ENCODE measurements at places on chromosomes 2 and 18.

GRCh38 chr2:220937245-220937644 is 634.9 kb downstream of the EPHA4 start:
- DNase-seq = no peak

- no peak for DNase-seq
Observed at GRCh38 chr18:58025733-58026132, 18.3 kb upstream of the NEDD4L start.

GRCh38 chr18:10953672-10954071 is 195.7 kb downstream of the PIEZO2 start:
- no peak for DNase-seq

DNA sequence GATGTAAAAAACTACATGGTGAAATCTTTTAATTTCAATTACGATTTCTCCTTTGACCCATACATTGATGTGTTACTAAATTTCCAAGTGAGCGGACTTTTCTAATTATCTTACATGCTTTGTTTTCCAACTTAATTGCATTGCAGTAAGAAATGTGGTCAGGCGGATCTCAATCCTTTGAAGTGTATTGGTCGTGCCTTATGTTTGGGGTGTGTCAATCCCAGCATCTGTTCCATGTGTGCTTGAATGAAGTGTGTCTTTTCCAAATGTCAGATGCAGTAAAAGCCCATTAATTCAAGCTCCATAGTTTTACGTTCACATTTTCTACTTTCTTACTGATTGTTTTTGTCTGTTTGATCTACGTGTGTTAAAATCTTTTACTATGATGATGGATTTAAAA is 113.1 kb downstream of the UXS1 start:
- DNase-seq = no peak

DNA sequence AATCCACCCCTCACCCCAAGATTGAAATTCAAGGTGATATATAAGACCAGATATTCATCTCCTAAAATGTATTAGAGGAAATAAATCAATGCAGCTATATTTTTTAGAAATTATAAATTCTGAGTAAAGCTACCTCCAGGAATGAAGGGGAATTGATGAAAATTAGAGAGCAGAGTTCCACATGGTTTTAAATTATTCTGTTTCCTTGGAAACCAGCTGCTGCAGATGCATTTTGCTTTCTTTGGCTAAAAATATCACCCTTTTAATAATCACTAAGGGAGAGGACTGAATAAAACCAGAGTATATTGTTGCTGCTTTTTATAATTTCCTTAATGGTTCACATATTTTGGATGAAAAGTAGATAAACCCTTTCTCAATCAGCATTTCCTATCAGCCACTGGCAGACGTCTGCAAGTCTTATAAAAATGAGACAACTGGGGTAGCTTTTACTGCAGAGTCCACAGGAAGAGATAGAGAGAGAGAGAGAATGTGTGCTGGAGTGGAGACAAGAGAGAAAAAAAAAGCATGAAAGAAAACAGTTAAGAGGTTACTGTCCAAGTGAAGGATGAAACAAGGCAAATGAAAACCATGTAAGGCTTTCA is 2.0 kb downstream of the CSRNP3 start:
- no peak for DNase-seq

- no peak for DNase-seq
Observed at GRCh38 chr2:175282886-175283285, 101.4 kb upstream of the ATP5MC3 start.

DNA sequence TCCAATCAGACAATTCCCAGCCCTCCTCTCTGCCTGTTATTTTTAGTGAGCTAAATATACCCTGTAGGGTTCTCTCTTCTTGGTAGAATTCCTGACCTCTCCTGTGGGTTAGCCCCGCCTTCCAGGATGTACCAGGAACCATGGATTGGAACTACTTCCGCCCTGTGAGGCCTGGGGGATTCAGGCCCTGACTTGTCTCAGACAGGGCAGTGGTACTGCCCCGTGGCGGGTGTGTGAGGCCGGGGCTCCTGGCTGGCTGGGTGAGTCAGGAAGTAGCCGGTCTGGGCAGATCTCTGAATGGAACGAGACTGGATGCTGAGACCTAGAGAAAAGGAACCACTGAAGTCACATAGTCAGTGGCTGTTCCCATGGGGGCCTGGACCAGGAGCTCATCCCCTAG is 50.5 kb downstream of the DYSF start:
- no peak for DNase-seq

DNA sequence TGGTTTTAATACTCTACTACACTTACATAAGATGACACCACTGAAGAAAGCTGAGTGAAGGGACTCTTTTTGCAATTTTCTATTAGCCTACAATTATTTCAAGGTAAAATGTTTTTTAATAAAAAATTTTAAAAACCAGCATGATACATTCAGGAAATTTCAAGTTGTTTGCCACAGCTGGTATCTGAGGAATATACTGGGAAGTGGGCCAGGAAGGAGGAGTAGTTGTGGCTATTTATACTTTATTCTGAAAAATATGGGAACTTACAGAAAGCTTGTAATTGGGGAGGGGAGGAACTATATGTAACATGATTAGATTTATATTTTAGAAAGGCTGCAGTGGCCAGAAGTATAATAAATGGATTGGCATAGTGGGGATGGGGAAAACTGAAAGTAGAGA is 40.8 kb downstream of the WDR35 start:
- no peak for DNase-seq

DNA sequence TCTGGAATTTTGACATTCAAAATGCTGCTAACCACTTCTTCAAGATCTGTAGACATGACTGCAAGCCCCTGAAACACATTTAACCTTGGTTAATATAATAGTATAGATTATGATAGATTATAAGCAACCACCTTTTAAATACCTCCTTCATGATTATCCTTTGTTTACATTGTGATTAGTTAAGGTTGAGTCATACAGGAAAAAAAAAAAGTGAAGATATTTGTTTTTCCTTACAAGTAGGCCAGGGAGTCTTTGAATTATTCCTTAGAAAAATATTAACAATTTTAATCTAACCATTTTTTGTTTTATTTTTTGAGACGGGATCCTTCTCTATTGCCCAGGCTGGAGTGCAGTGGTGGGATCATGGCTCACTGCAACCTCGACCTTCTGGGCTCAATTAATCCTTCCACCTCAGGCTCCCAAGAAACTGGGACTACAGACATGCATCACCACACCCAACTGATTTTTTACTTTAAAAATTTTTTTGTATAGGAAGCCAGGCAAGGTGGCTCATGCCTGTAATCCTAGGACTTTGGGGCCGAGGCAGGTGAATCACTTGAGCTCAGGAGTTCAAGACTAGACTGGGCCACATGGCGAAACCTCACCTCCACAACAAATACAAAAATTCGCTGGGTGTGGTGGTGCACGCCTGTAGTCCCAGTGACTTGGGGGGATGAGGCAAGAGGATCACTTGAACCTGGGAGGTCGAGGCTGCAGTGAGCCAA is 99.4 kb downstream of the SLC39A10 start:
- no peak for DNase-seq

- DNase-seq = no peak
Observed at GRCh38 chr2:56589835-56590234, 406.0 kb downstream of the CCDC85A start.

DNA sequence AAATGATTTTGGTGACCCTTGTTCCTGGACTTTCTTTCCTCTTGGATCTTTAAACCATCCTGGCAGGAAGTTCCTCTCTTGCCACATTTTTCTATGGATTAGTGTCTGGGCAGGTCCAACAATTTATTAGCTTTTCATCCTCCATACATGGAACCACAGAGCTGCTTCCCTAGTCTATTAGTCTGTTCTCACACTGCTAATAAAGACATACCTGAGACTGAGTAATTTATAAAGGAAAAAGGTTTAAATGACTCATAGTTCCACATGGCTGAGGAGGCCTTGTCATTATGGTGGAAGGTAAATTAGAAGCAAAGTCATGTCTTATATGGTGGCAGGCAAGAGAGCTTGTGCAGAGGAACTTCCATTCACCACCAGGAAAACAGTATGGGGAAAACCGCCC is 122.9 kb downstream of the DDX1 start:
- DNase-seq = no peak

DNA sequence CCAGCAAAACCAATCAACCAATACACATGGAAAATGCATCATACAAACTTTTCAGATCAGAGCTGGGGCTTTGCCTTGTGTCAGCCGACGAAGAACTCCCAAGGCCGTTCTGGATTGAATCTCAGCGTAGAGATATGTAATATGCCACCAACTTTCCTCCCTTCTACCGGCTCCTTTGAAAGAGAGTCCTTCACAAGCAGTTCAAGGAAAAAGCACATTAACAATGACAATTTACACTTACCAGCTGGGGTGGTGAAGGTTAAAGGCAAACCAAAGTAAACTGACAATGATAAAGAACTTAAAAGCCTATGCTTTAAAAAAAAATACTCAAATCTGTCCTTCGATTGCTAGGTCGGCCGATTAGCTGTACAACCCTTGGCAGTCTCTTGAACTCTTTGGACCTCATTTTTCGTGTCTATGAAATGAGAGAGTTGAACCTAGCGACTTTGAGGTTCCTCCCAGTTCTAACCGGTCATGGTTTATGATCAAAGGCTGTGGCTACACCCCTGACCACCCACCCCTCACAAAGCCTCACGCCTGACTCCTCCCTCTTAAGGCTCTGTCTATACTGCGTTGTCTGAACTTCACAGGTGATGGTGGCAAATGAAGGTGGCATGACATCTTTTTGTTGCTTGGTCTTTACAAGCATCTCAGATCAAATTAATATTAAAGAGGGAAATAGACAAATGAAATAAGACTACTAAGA is 46.2 kb downstream of the BCL2 start:
- no peak for DNase-seq

DNA sequence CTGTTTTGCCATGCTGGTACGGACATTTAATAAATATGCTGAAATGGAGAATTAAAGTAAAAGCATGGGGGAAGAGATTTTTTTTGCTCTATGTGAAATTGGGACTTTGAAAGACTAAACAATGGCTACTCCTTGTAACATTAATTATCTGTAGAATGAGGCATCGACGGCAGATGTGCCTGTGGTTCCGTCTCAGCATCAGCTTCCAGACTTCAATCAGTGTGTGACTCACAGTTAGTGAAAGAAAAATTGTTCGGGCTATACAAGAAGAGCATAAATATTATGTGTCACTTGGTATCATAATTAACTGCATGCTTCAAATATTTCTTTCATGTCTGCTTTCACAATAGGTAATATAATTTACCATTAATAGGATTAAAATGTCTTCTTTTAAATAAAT is 117.0 kb upstream of the SMIM21 start:
- no peak for DNase-seq

- no peak for DNase-seq
Observed at GRCh38 chr2:223357076-223357475, 245.1 kb downstream of the SCG2 start.

- no peak for DNase-seq
Observed at GRCh38 chr2:133780997-133781513, 212.8 kb upstream of the NCKAP5 start.

- no peak for DNase-seq
Observed at GRCh38 chr2:196712867-196713266, 73.4 kb downstream of the CCDC150 start.

DNA sequence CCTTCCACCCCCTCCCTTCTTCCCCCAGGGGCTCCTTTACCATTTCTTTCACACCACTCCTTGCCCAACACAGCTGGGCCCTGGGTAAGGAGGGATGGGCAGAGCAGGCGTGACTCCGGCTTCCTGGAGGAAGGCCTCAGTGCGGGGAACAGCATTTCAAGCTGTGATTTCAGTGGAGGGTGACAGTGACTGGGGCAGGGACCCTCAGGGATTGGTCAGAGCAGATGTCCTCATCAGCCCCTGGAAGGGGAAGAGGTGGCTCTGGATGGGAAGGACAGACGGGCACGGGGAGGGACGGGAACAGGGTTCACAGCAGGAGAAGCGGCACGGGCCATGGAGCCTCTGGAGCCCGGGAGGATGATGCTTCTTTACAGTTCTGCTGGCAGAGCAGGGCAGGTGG is 130.8 kb upstream of the TWIST2 start:
- no peak for DNase-seq

Measured in head of caudate nucleus (tissue), 42 donors.